Activated naive CD4-positive, alpha-beta T cell treated with anti-CD3 and anti-CD28 coated beads for 36 hours (primary cell): ENCODE measurements at places on chromosomes 11 and 22.

DNA sequence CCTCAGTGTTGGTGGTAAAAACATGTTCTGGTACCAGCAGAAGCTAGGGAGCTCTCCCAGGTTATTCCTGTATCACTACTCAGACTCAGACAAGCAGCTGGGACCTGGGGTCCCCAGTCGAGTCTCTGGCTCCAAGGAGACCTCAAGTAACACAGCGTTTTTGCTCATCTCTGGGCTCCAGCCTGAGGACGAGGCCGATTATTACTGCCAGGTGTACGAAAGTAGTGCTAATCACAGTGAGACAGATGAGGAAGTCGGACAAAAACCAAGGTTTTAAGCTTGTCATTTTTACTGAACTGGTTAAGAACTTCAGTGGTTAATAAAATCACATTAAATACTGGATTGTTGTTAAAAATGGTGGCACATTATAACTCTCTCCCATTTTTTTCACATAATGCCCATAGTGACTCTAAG, 42.6 kb upstream of the VPREB1 start:
- DNase-seq: no peak

GRCh38 chr22:26168939-26169314, 335 bp upstream of the SEZ6L start:
- no peak for DNase-seq

DNA sequence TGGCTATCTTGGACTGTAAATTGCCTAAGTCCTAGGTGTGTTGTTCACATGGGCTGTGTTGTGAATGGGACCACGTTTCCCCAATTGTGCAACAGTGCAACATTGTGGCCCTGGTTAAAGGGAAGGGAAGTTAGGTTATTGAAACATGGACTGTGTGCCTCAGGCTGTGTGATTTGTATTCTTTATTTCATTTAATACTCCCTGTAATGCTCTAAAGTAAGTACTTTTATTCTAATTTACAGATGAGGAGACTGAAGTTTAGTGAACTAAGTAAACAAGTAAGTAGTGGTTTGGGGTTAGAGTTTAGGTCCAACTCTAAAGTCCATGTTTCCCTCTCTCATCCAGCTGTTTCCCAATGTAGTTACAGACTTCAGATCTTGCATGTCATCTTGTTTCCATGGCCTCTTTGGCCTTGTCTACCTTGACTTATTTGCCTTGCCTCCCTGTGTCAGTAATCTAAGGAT, 77.7 kb downstream of the STIM1 start:
- DNase-seq: no peak

GRCh38 chr11:9990221-9990973, 303.6 kb downstream of the SBF2 start:
- DNase-seq: no peak

DNA sequence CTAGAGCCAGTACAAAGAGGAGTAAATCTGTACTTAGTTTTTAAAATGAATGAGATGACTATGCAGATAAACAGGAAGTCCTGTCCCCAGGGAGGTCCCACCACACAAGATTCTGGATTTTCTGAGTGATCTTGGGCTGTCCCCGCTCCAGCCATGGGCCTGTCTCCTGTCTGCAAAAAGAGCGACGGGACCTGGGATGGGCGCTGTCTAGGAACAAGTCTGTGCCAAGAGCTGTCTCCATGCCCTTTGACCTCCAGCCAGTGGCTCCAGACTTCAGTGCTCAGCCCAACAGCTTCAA, 6.0 kb downstream of the CSNK1E start:
- no peak for DNase-seq

DNA sequence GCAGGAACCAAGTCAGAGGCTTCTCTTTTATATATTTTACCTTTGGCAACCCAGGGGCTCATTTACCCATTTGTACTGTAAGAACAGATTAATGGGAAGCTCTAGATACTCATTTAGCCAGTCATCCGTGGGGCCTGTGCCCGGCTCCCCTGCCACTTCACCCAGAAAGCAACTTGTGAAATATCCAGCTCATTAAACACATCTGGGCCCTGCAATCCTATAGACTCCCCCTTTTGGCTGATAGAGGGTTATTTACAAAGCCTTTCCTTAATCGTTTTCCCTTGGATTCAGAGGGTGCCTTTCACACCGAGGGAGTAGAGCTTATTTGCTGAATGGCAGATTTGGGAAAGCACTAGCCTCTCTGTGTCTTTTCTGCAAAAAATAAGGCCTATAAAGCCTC, 118.7 kb upstream of the SORL1-AS1 start:
- no peak for DNase-seq

GRCh38 chr11:45563810-45564209, 101.6 kb downstream of the CHST1 start:
- DNase-seq: no peak

DNA sequence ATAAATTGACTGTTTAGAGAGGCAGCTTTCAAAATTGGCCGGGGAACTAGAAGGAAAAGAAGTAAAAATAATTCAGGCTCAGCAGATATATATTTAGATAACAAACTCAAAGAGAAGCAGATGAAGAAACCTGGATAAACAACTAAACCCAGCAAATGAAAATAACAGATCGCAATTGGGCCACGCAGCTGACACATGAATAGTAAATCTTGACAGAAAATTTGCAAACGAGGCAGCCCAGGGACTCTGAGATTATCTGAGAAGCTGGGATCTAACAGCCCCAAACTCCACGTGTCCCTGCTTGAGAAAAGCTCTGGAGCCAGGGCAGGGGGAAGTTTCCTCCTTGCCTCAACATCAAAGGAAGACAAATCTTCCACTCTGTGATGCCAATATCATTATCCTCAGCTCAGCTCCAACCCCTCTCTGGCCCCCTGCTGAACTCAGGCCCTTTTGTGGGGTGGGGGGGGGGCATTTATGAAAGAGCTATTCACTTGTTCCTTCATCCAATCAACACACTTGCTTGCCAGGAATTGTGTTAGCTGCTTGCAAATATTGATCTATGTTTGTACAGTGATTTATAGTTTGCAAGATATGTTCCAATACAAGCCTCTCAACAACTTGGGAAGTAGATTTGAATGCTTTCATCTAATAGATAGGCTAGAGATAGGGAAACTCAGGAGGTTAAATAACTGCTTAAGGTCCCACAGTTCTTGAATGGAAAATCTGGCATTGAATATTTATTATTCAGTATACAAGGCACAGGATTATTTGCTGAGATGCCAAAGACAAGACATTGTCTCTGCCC, 72.5 kb upstream of the C11orf87 start:
- no peak for DNase-seq

- DNase-seq: no peak
These were observed 49.7 kb downstream of the FDX1 start for GRCh38 chr11:110479108-110480101.

DNA sequence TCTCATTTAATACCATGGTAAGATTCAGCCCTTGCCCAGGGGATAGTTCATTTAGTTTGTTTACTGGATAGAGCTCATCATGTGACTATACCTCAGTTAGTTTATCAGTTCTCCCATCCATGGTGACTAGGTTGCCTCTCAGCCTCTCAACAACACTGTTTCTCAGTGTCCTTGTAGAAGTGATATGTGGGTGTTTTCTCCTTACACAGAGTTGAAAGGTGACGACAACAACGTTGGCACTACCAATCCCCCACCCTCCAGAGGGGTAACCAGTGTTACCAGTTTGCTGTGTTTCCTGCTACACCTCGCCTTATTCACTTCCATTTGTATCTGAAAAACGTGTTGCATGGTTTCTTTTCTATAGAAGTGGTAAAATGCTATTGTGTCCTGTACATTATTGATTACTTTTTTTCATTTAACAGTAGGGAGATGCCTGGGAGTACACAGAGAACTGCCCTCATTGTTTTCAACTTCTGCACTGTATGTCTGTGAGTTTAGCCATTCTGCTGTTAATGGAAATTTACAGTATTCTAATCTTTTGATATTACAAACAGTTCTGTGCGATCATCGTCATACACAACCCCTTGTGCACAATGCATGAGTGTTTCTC, 11.6 kb downstream of the NEAT1 start:
- DNase-seq: no peak

DNA sequence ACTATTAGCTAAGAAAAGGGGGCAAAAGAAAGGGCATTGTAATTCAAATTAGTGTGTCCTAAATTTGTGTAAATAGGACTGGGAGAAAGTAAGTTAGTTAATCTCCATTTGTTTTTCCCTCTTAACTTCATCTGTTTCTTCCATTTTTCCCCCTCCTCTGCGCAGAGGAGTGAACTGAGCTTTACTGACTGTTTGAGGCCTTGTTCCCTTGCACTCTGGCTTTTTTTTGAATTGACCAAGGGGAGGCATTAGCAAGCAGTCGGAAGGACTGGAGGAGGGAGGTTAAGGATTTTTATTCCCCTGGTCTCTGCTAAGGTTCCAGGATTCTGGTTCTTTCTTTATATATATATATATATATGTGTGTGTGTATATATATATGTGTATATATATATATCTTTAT, 15.2 kb upstream of the FANCF start:
- DNase-seq: no peak

- DNase-seq: no peak
These were observed 203.9 kb downstream of the FAM76B start for GRCh38 chr11:95585752-95586077.

- no peak for DNase-seq
These were observed 18.4 kb upstream of the IL2RB start for GRCh38 chr22:37167981-37168647.

DNA sequence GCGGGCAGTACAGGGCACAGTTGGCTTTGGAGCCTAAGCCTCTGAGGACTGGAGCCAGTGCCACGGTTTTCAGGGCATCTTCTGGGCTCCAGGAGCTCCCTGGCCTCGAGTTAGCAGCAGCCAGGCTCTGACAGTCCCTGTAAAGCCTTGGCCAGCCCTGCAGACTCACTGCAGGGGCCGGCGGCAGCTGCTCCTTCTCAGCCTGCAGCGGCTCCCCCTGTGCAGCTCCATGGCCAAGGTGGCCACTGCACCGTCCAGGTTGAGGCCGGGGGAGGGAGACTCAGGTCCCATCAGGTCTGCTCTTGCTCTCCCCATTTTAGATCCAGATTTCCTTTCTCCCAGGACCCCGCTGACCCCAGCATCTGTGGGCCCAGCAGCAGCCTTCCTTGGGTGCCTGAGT, 1461.1 kb downstream of the BRD1 start:
- DNase-seq: no peak

DNA sequence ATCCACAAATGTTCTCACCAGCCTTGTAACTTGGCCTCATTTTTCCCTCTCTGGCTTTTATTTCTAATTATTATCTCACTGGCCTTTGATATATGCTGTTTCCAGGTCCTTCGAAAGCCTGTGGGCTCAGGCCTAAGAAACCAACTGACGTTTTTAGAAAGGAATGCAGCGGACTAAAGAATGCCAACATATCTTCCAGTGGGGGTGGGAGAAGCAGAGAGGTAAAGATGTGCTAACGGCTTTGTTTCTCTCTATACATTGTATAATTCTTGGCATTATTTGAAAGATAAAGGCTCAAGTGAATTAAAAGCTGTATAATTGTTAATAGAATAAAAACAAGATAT, 28.2 kb downstream of the OR6Q1 start:
- no peak for DNase-seq

DNA sequence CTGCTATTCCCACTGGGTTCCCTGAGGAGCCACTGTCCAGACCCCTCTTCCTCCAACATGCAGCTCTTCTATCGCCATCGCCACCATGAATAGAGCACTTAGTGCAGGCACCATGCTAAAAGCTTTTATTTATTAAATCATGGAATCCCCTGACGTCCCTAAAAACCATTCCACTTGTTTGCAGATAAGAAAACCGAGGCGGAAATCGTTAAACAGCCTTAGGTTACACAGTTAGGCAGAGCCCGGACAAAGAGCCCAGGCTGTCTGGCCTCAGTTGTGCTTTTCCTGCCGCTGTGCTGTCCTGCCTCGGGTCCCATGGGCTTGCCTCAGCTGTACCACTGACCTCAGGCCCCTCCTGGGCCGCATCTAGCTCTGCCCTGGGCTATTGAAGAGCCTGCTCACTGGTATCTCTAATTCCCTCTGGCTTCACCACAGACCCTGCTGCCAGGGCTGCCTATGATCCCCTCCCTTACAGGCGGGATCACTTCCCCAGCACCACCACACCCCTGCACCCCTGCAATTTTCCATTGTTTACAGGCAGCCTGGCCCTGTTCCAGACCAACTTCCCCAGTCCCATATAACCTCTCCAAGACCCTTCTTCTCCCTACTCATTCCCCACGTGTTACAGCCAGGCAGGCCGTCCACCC, 13.0 kb upstream of the TUB start:
- no peak for DNase-seq

DNA sequence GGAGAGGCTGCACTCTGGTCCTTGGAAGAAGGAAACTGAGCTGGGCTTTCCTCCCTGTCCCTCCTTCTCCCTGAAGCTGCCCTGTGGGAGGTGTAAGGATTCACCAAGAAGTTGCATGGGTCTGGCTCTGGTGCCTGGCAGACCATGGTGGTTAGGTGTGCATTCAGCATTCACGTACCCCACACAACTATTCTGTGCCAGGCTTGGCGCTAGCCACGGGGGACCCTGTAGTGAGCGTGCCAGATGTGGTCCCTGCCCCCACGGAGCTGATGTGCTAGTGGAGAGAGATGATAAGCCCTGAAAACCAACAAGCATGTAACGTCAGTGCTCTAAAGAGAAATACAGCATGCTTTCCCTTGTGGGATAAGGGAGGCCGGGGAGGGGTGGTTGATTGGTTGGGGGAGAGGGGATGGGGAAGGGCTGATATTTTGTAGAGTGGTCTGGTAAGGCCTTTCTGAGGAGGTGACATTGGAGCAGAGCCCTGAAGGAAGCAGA, 48.9 kb downstream of the CD82 start:
- no peak for DNase-seq

GRCh38 chr11:71120471-71120896, 131.9 kb downstream of the SHANK2 start:
- DNase-seq: no peak

DNA sequence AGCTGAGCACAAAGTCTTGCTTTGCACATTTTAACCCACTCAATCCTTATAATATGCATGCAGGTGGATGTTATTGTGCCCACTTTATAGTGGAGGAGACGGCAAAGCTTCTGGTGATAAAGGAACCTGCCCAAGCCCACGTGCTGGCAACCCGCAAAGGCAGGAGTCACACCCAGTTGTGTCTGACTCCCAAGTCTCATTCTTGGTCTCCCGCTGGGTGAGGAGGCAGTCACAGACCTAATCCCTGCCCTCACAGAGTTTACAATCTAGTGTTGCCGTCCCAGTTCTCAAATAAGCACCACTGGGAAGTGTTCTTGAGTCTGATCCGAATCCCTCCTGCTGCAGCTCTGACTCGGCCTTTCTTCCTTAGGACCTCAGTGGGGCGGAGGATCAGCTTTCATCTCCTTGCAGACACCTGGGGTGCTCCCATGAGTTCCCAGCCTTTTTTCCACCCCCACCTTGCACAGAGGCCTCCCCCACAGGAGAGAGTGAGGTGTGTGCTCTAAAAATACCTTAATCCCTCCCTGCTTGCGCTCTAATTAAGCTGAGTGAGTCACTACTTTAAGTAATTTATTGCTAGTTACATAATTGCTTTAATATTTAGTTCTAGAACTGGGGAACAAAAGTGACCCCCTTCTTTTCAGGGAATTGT, 15.1 kb downstream of the PDE2A start:
- DNase-seq: no peak

DNA sequence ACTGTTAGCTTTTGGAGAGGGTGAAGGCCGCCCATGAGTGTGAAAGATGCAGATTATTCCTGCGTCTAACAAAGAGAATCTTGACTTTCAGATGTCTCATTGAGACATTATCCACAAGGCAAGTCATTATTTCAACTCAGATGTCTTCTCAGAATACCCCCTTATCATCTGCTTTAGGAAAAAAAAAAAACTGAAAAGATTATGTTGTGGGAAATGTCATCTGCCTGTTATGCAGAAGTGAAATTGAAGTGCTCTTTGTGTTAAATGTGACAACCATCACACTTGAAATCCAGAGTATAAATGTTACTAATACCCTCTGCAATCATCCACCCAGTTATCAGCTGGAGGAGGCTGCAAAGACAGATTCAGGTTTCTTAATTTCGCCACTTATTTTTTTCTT, 239.6 kb downstream of the LARGE1 start:
- no peak for DNase-seq
